Spleen (tissue), 13 donors: ENCODE measurements at places on chromosomes 3 and 15.

- no peak for DNase-seq
Observed at GRCh38 chr3:64074060-64074459, 50.8 kb upstream of the PSMD6 start.

- no peak for DNase-seq
Observed at GRCh38 chr3:30141927-30142326, 464.5 kb upstream of the TGFBR2 start.

- DNase-seq, result no peak
Observed at GRCh38 chr3:29936054-29936453, 655.2 kb downstream of the RBMS3 start.

GRCh38 chr3:45954306-45954705, 11.0 kb downstream of the CXCR6 start:
- DNase-seq, result no peak

DNA sequence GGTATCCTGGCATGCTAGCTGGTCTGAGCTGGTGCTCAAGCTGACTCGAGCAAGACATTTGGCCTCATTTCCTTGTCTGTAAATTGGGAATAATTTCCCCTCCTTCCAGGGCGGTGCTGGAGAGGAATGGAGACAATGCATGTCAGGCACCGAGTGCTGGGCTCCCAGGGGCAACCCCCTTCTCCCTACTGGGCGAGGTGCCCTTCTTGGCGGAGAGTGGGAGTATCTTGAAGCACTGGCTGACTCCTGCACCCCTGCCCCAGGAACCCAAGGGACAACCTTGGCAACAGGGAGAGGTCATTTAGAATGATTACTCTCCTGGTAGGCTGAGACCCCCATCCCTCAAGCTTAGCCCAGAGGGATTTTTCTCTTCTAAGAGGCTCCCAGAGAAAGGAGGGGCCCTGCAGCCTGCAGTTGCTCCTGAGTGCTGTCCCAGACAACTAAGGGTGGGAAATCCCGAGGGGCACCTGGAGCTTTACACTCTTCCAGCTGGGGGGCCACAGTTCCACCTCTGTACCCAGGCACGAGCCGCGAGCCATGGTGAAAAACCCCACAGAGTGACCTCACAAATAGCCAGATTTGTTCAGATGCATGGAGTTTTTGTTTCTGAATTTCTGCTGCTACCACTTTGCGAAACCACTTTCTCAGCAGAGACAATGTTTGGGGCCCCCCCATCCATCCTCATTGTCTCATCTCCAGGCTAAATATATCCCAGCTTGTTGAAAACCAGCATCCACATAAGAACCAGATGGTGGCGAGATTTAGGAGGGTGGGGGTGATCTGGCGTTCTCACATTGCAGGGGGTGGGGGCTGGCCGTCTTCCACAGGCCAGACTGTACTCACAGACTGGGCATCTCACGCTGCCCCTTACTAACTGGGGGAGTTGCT, 44.8 kb downstream of the ABTB1 start:
- no peak for DNase-seq

DNA sequence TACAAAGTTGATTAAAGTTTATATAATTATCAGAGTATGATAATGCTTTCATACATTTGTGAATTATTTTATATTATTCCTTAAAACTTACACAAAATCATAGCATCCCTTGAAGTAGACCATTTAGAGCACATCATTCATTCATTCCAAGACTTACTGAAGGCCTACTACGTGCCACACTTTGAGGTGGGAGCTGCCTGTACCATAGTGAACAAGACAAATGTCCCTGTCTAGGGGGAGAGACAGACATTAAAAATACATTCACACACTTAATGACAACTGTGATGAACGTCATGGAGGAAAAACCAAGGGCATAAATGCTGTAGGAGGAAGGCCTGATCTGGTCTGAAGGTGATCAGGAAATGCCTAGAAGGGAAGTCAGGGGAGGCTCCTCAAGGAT, 12.1 kb downstream of the MCCC1 start:
- no peak for DNase-seq

DNA sequence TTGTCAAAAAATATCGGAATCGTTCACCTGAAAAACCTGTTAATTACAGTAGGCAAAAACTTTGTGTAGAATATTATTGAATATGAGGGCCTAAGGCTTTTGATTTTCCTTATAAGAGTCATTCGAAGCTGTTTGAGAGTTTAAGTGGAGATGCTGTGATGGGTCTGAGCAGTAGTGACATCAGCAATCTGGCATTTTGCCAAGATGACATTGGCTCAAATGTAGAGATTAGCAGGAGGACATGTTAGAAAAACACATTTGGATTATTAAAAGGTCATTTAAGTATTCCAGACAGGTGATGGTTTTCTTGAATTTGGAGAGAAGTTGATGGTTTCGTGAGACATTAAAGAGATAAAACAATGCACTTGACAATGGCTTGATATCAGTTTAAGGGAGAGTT, 12.9 kb downstream of the OR5AC2 start:
- no peak for DNase-seq

DNA sequence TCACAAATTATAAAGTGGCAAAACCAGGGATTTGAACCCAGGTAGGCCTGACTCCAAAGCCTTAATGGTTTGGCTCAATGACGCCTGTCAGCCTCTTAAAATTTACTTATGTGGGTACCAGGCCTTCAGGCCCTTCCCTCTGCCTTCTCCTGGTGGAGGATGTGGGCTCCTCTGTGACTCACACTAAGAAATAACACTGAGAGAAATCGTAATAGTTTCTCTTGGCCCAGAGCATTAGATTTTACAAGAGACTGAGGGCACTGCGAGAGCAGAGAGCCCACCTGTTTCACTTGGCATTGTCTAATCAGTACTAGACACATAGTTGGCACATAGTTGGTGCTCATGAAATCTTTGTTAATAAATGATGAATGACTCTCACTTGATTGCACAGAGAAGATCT, 505.2 kb downstream of the SHQ1 start:
- DNase-seq, result peak; percentile 23

GRCh38 chr3:86175593-86176444, 815.1 kb downstream of the VGLL3 start:
- DNase-seq, result no peak

- DNase-seq, result no peak
Observed at GRCh38 chr3:72953325-72953956, 43.2 kb upstream of the PPP4R2 start.

DNA sequence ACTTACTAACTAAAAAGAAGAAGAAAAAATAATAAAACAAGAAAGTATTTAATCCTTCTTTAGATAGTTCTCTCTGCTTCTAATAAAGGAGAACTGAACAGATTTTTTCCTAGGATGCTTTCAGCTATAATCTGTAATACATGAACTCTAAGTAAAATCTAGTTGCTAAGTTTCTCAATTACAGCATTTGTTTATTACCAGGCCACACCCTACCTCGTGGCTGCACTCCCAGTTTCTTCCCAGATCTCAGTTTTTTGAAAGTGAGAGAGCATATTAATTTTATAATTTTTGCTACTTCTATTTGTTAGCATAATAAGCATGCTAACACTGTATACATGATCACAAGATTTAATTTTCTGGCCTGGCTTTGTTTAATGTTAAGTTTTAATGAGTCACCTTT, 258.3 kb downstream of the IL5RA start:
- no peak for DNase-seq

DNA sequence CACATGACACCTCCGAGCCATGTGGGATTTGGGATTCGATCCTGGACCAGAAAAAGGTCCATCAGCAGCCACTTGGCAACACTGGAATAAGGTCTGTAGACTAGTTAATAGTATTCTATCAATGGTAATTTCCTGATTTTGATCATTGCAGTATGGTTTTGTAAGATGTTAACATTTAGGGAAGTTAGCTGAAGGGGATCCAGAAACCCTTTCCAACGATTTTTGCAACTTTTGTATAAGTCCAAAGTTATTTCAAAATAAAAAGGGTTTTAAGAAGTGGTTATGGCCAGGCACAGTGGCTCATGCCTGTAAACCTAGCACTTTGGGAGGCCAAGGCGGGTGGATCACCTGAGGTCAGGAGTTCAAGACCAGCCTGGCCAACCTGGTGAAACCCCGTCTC, 10.2 kb downstream of the BDH1 start:
- DNase-seq, result no peak

GRCh38 chr3:14625443-14625842, 26.1 kb upstream of the CCDC174 start:
- DNase-seq, result no peak
